DMS79 (cell line): ENCODE measurements at places on chromosomes 6 and 20.
A peak's percentile ranks its signal among the peaks of the same experiment; 100 is the strongest.

GRCh38 chr6:129507059-129507807, 202.7 kb downstream of the ARHGAP18 start:
- no peak for DNase-seq

DNA sequence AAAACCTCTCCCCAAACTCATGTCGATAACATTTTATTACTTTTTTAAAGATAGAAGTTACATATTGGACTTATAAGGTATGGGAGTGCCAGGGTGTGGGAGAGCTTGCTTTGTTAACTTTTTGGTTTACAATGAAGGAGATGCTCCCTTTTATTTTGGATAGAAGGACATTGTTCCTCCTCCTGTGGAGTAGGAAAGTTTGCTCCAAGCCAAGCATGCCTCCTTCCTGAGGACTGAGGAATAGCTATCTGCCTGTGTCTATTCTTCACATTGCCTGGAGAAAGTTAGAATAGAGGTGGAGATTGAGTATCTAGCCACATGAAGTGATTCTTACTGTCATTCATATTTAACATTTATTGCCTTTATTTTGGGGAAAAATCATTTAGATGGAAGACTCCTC, 71.9 kb downstream of the EYA4 start:
- no peak for DNase-seq

DNA sequence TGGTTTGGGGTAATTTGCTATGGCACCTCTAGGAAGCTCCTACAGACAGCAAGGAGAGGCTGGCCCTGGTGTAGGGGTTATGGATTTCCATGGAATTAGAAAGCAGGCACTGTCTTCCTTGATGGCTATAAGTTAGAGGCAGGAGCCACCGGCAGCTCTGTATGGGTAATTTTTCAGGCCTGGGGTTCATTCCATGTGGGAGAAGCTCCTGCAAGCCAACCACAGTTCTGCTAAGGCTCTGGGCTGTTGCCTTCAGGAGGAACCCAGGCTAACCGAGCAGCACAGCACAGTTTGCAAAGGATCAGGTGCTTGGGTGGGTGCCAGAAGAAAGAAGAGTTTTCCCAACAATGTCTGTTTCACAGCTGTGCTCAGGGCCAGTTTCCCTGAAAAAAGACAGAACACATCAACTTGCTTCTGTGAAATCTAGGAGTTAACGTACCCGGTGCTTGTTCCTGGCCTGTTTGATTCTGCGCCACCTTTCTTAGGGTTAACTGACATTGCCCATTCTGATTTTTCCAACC, 162.8 kb upstream of the MYLIP start:
- DNase-seq: no peak

GRCh38 chr6:47047479-47048407, 5.6 kb upstream of the ADGRF1 start:
- DNase-seq: peak; percentile 55

- DNase-seq: no peak
Observed at GRCh38 chr20:47501116-47501481, 588 bp upstream of the NCOA3 start.

- no peak for DNase-seq
Observed at GRCh38 chr20:37688093-37688492, 5.7 kb upstream of the CTNNBL1 start.

DNA sequence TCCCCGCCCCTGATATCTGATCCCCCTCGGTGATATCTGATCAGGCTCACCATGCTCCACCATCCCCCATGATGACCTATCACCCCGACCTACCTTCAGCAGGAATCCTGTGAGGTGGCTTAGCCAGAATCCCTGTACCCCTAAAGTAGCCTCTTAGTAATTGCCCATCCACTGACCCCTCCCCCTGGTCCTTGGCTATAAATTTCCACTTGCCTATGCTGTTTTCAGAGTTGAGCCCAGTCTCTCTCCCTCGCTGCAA, 177.5 kb upstream of the GGTLC1 start:
- DNase-seq: no peak

DNA sequence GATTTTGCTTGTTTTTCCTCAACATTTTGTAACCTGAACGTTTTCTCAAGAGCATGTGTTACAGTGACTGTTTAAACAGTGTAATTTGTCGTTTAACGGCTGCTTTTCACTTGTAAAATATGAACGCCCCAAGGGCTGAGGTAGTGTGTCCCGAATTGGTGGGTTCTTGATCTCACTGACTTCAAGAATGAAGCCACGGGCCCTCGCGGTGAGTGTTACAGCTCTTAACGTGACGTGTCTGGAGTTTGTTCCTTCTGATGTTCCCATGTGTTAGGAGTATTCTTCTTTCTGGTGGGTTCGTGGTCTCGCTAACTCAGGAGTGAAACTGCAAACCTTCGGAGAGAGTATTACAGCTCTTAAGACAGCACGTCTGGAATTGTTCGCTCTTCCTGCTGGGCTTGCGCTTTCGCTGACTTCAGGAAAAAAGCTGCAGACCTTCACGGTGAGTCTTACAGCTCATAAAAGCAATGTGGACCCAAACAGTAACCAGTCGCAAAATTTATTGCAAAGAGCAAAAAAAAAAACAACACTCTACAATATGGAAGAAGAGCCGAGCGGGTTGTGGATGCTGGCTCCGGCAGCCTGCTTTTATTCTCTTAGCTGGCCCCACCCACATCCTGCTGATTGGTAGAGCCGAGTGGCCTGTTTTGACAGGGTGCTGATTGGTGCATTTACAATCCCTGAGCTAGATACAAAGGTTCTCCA, 25.1 kb upstream of the TRIM27 start:
- no peak for DNase-seq

GRCh38 chr20:38223743-38224100, 36.8 kb downstream of the KIAA1755 start:
- no peak for DNase-seq
